Right kidney (tissue), 9 donors: ENCODE measurements at places on chromosomes 2 and 18.
A peak's percentile ranks its signal among the peaks of the same experiment; 100 is the strongest.

- DNase-seq = no peak
Measured at GRCh38 chr2:229996320-229996719, 72.4 kb downstream of the SLC16A14 start.

GRCh38 chr2:132270255-132270654 lies 108.5 kb upstream of the ANKRD30BL start:
- no peak for DNase-seq

DNA sequence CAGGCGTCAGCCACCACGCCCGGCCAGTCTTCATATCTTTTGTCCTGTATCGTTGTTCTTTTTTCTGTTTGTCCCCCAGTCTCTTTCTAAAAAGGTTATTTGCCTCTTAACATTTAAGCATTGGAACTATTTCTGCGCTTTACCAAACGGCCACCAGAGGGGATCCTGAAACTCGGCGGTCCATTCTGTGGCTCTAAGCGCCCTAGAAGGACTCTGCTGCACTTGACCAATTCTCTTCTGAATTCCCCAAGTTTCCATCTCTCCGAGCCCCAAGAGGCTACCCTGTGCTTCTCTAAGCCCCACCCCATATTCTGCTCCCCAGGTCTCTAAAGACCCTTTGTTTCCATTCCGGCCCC lies 33.1 kb upstream of the REG3G start:
- no peak for DNase-seq

DNA sequence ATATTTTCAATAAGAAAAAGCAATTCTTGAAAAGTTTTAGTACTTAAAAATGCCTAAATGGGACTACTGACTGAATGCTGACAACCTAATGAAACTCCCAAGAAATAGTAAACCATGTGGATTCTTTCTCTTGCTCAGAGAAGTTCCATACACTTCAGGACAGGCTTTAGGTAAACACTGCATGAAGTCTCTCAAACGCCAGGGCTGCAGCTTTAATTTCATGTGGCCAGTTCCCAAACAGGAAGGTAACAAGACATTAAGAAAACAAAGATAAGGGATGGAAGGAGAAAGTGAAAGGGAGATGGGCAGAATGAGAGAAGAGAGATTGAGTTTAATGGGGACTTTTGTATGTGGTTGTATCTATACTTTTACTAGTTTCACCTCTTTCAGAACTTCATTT lies 734.7 kb upstream of the PKDCC start:
- DNase-seq = no peak

- DNase-seq = peak; percentile 67
Measured at GRCh38 chr2:3493615-3494007, 25.7 kb downstream of the ADI1 start.

GRCh38 chr2:102070058-102070642 lies 72.4 kb upstream of the IL1R1 start:
- DNase-seq = no peak

DNA sequence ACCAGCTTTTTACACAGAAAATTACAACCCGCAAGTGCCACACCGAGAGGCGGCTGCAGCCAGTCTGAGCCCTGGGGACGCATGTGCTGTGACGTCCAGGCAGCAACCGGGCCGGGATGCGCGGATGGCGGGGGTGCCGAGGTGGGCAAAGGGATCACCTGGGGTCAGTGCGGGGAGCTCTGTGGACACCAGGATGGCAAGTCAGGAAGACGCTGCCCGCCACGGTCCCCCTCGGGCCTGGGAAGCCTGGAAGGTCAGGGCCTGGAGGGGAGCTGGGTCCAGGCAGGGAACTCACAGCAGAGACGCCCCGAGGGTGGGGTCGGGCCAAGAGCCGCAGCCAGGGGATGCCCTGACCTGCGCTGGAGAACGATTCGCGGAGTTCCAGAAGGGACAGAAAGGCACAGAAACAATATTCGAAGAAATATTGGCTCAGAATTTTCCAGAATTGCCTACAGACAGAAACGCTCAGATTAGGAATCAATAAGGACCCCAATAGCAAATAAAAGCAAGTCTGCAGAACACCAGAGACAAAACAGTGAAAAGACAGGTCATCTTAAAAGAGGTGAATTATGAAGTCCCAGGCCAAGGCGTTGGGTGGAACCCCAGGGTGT lies 11.7 kb upstream of the KIF1A start:
- DNase-seq = peak; percentile 51

DNA sequence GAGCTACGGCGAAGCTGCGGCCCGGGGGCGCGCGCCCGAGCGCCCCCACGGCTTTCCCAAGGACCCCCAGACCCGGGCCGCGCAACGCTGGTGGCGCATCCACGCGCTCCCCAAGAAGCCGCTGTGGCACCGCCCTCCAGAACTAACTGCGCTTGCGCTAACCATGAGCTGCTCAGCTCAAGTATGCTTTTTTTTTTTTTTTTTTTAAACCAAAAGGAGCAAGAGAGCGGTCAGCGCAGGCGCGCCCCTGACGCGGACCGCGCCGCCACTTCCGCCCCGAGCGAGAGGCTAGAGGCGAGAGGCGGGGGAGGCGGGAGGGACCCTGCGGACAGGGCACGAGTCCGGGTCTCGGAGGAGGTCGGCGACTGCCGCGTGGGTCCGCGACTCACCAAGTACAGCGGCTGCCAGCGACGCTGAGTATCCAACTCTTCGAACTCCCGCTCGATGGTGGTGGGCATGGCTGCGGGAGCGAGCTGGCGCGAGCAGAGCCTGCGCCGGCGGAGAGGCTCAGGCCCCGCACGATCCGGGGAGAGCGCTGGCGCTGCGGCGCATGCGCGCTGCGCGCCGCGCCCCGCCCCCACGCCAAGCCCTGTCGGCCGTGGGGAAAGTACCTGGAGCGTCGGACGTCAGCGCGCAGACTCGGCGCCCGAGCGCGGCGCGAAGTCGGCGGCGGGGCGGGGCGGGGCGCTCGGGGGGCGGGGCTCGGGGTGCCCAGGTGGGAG lies at the start of gene PTPN2:
PTPN2 (minus strand) TSS at position 554 of the 722 bp plus-strand sequence; CDS start at position 458, 96 bp downstream.
- DNase-seq = peak; percentile 99

DNA sequence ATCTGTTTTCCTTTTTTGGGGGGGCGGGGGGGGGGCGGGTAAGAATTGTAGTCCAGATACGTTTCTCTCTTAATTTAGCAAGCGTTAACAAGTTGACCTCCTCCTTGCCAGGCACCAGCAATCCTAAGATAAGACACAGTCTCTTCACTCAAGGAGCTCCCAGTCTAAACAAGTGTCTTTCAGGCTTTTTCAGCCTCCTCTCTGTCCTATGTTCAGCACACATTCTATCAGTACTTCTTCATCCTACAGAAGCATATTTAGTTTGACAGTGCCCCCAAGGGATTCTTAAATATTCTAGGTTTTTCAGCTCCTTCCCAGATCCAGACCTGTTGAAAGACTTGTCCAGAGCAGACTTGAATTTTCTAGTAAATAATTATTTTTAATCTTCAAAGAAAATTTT lies 2.7 kb downstream of the PPP1CB start:
- no peak for DNase-seq

DNA sequence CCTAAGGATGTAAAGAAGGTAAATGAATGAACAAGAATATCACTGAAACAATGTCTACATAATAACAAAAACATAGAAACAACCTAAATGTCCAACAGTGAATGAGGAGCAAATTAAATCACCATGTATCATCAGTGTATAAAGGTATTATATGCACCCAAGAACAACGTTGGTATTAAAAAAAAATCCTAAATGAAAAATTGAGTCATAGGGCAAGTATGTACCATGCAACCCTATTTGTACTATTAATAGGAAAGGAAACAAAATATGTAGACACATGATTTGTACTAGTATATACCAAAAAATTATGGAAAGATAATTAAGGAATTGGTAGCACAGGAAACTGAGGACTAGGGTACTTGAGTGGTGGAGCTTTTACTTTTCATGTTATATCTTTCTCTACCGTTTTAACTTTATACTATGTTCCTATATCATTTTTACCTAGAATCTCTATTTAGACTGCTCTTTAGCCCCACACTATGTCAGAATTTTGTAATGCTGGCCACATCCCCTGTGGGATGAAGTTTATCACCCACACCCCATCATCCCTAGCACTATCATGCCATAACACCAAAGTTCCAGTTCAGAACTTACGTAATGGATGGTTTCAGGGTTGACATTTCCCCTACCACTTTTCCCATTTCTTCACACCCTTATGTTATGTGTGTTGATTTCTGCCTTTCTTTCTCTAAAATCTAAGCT lies 25.6 kb downstream of the IKZF2 start:
- no peak for DNase-seq

GRCh38 chr2:157291018-157291417 lies 33.5 kb downstream of the GALNT5 start:
- DNase-seq = no peak

DNA sequence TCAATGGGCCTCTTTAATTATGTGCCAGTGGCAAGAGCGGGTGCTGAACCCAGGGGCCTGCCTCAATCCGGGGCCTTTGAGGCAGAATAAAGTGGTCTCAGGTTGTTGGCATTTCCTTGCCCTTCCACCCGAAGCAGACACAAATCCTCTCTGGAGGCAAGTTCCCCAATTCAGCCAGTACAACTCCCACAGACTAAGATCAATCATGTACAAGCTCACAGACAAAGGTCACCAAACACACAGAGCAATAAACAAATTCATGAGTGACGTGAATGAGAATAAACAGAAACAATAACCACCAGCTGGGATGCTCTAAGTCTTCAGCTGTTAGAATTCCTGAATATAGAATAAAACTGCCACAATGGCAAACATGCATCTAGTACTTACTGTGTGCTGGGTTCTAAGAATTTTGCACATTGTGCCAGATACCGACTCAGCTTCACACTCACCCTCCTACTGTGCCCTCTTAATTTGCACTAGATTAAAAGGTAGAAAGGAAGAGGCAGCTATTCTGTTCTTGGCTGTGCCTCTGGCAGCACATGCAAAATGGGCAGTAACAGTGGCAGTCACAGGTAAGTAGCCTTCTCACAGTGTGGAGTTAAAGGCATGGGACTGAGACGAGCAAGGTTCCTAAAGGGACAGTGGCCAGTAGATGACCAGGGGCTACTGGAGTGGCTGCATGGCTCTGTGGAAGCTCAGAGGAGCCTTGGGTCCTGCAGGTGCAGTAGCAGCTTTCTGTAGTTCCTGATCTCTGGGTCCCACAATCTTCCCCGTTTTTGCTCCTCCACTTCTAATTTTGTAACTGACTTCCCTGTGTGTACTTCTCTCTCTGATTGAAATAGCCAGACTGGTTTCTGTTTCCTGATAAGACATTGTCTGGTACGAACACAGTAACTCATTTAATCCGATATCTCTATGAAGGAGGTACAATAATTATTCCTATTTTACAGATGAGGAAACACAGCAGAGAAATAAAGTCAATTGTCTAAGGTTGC lies 34.6 kb upstream of the IL1B start:
- no peak for DNase-seq

GRCh38 chr2:150274108-150274507 lies 213.4 kb downstream of the RND3 start:
- no peak for DNase-seq

GRCh38 chr18:42094875-42095274 lies 139.8 kb downstream of the PIK3C3 start:
- DNase-seq = no peak

GRCh38 chr18:50268022-50268747 lies 1.9 kb upstream of the CFAP53 start:
- DNase-seq = peak; percentile 70
